ENCODE measurements at places on chromosomes 2 and 18.

DNA sequence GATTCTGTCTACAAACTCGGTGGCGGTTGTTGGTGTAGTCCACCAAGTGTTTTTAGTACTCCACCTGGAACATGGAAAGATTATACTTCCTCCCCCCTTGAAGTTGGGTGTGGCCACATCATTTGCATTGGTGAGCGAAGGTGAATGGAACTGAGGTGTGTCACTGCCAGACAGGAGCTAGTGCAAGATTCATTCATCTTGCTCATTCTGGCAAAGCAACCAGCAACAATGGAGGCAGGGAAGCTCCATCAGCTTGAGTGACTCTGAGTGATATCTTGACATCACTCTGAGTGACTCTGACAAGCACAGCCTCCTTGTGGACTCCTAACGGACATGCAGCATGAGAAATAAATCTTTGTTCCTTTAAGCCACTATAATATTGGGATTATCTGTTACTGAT, 54.7 kb upstream of the SLC1A4 start:
- DNase-seq, result no peak

- no peak for DNase-seq
Observed at GRCh38 chr18:9902832-9903231, 11.0 kb upstream of the VAPA start.

- no peak for DNase-seq
Observed at GRCh38 chr2:29335396-29335795, 220.2 kb downstream of the CLIP4 start.

DNA sequence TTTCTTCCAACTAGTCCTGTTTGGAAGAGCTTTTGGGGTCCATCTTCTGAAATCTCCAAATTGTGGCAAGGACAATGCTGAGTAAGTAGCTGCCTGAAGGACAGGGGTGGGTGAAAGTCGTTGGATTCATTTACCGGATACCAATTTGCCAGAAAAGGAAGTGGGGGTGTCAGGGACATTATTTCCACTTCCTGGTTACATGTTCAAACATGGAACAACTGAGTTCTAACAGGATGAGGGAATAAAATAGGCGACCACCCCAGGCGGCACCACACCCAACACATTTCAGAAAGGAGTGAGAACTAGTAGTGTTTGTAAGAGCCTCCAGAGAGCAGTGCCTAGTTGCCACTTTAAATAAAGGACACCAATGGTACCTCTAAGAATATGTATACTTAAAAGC, 158.6 kb upstream of the SERTAD2 start:
- no peak for DNase-seq

GRCh38 chr2:55029098-55029497, 21.2 kb downstream of the RTN4 start:
- no peak for DNase-seq

- DNase-seq, result no peak
Observed at GRCh38 chr2:239162976-239163687, 237.7 kb downstream of the HDAC4 start.

GRCh38 chr2:180925700-180926099, 54.7 kb upstream of the UBE2E3 start:
- DNase-seq, result no peak

- DNase-seq, result no peak
Observed at GRCh38 chr2:213691351-213691750, 407.1 kb downstream of the SPAG16 start.

DNA sequence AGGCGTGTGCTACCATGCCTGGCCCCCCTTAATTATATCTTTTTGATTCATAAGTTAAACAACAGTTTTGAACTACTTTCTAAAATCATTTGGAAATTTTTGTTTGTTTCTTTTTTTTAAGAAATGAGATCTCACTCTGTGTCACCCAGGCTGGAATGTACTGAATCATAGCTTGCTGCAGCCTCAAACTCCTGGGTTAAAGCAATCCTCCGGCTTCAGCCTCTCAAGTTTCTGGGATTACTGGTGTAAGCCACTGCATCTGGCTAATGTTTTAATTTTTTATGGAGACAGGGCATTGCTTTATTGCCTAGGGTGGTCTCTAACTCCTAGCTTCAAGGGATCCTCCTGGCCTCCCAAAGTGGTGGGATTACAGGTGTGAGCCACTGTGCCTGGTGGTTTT, 71.5 kb downstream of the BABAM2 start:
- DNase-seq, result no peak
